ENCODE measurements at places on chromosomes 5 and 9.

DNA sequence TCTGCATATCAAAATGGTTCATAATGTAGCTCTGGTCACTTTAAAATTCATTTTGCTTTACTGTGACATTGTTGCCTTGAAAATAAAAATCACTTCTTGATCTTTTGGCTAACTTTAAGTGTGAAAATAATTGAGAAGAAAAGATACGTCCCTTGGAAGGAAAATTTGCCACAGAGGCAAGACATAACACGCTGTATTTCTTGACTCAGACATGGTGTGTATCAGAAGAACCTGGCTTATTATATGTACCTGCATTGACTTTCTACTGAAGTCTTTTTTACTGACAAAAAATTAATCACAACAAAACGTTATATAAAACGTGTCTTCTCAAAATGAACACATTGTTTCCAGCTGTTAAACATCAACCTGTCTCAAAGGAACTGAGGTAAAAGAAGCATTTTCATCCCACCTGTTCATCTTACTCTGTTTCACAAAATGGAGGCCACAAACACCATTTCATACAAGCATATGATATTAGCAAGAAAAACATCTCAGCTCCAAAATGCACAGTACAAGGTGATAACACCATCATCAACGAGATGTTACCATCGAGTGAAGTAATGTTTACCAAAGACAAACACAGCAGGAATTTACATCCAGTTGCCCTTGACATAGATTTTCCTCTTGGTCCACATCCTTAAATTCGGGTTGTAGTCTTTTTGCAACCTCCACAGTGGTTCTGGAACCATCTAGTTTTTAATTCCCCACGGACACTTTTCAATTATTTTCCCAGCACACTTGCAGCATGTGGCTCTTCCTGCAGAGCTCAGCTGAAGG lies 179.9 kb downstream of the GLIS3 start:
- no peak for DNase-seq

DNA sequence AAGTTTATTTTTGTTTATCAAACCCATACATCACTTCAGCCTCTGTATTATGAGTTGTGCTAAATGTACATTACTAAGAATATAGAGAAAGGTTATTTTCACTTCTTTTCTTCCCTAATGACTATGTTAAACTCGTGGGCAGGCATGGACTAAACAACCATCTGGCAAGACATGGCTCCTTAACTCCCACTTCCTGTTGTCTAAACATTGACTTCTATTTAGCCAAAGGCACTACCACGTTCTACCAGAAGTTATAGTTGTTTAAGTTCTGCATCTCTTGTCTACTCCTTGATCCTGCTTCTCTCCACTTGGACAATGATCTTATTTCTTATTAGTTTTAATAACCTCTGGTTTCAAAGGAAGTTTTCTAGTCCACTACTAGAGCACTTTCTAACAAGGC lies 136.1 kb downstream of the MACIR start:
- DNase-seq, result no peak

GRCh38 chr9:19371942-19372341 lies 8.1 kb downstream of the RPS6 start:
- no peak for DNase-seq

GRCh38 chr9:126623667-126624478 lies 10.1 kb downstream of the LMX1B start:
- no peak for DNase-seq

DNA sequence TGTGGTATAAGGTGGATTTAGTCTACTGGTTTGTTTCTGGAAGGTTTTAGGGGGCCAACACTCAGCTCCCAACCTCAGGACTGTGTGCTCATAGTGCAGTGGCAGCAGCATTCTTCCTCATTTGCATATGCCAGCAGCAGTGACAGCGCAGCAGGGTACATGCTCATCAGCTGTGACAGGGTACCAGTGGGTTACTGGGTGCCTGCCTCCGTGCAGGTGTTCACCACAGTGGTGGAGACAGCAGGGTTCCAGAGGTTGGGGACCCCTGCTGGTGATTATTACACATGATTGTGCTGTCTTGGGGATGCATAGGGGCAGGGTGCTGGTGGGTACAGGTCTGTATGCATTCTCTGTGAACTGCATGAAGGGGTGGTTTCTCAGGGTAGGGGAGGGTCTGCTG lies 45.5 kb upstream of the IFNE start:
- DNase-seq, result no peak

GRCh38 chr9:91577633-91578061 lies 154.0 kb upstream of the NFIL3 start:
- DNase-seq, result no peak

DNA sequence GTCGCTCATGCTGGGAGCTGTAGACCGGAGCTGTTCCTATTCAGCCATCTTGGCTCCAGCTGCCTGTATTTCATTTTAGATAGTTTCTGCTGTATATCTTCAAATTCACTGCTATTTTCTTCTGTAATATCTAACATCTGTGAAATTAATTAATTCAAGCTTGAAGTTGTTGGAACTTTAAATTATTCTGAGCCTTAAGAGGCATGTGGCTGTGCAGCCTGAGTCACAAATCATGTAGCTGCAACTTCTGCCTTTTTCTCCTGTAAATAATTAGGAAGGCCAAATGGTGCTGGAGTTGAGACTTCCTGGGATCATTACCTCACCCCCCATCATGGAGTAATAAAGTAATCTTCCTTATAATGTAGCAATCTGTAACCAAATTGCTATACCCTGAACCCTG lies 183.3 kb upstream of the PCSK5 start:
- no peak for DNase-seq

DNA sequence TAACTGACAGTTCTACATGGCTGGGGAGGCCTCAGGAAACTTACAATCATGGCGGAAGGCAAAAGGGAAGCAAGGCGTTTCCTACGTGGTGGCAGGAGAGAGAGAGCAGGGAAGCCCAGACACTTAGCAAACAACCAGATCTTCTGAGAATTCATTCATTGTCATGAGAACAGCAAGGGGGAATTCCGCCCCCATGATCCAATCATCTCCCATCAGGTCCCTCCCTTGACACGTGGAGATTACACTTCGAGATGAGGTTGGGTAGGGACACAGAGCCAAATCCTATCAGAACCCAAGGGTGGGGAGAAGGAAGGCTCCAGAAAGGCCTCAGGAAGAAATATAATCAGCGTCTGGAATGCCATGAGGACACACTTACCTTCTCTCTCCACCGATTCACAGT lies 34.3 kb downstream of the KIF4B start:
- no peak for DNase-seq

DNA sequence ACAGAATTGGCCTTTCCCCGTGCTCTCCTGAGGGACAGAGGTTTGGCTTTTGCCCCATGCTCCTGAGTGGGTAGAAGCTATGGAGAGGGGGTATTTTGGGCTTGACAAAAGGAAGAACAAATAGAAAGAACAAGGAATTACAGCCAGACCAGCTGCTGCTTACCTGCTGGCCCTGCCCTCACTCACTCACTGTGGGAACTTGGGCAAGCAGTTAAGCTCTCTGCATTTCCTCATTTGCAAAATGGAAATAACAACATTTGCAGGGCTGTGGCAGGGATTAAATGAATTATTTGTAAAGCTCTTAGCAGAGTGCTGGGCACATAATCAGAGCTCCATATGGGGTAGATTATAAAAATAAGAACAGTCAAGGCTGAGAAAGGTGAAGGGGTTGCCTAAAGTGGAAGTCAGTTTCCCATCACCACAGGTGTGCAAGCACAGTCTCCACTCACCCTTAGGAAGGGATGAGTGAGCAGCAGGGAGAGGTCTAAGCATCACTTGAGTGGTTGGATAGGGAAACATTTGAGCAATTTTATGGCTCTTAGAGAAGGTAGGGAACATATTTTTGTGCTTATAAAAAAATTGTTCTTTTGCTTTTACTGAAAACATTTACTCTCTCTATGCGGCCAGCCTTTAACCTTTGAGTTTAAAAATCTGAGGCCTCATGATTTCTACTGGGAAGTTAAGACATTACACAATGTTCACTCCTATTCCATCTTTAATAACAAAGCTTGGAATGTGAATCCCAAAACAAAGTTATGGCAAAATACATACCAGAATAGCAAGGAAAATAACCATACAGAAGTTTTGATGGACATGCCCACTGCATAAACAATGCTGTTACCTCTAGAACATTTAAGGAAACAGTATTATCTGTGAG lies 42.8 kb upstream of the LHFPL2 start:
- DNase-seq, result no peak

- DNase-seq, result peak; percentile 6
These were observed 47.3 kb upstream of the SUB1 start for GRCh38 chr5:32538031-32538547.
